ENCODE measurements at places on chromosomes 1 and 21. TPM values are rescaled to one million over a fixed set of nuclear protein-coding genes. Genes with fewer than 3 reads are reported as not detected.

DNA sequence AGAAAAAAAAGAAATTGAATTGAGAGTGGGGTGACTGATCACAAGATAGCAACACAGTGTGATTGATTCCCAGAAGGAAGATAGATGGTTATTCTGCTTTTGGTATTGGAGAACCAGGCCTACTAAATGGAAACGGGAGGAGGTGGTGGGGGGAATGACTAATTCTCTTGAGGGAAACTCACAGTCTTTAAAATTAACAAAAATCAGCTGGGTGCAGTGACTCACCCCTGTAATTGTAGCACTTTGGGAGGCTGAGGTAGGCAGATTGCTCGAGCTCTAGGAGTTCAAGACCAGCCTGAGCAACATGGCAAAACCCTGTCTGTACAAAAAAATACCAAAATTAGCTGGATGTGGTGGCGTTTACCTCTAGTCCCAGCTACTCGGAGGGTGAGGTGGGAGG is 134.6 kb upstream of the PDE4B start:
- no peak for DNase-seq

DNA sequence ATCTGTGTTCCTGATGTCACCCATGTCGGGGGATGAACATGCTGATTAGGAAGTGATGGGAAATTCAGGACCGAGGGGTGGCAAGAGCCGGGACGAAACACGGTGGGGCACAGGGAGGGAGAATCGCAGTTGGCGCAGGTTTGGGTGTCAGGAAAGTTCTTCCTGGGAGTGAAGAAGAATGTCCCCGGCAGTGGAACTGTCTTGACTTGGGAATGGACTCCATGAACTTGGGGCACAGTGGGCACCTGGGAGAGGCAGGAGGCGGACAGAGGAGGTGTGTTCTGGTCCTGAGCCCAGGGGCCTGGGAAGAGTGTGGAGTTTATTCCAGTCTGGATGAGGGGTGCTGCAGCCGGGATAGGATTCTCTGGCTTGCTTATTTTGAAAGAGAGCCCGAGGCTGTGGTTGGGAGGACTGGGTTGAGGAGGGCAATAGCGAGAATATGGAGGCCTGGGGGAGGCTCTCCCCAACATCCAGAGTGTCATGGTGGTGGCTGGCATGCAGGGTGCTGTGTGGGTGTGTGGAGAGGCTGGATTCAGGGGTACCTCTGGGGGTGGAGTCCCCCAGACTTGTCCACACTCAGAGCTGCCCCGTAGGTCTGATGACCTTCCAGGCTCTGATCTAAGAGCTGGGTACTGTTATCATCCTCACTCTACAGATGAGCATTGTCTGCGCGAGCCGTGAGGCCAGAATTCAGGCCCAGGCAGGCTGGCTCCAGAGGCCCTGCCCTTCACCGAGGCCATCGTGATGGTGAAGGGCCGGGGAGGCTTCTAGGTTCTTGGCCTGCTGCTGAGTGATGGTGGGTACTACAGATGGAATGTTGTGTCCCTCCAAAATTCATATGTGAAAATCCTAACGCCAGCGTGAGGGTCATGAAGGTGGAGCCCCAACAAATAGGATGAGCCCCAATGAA is 274.5 kb upstream of the C1orf174 start:
- no peak for DNase-seq

GRCh38 chr1:87880098-87880760 is 551.5 kb downstream of the LMO4 start:
- DNase-seq, result no peak

DNA sequence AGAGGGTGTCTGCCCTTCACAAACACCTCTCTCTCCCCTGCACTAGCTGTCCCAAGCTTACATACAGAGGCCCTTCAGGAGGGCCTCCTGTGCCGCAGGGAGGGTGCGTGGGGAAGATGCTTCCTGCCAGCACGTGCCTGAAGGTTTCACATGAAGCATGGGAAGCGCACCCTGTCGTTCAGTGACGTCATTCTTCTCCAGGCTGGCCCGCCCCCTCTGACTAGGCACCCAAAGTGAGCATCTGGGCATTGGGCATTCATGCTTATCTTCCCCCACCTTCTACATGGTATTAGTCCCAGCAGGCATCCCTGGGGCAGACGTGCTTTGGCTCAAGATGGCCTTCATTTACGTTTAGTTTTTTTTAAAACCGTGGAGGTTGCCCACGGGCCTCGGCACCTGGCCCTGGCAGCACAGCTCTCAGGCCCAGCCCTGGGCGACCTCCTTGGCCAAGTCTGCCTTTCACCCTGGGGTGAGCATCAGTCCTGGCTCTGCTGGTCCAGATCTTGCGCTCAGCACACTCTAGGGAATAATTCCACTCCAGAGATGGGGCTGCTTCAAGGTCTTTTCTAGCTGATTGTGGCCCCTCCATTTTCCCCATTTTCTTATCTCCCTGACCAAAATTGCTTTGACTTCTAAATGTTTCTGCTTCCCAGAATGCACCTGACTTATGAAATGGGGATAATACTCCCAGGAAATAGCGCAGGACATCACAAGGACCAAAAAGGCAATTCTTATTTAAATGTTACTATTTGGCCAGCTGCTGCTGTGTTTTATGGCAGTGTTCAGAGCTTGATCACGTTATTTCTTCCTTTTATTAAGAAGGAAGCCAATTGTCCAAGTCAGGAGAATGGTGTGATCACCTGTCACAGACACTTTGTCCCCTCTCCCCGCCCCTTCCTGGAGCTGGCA is 6.1 kb downstream of the NPPA start:
- no peak for DNase-seq

DNA sequence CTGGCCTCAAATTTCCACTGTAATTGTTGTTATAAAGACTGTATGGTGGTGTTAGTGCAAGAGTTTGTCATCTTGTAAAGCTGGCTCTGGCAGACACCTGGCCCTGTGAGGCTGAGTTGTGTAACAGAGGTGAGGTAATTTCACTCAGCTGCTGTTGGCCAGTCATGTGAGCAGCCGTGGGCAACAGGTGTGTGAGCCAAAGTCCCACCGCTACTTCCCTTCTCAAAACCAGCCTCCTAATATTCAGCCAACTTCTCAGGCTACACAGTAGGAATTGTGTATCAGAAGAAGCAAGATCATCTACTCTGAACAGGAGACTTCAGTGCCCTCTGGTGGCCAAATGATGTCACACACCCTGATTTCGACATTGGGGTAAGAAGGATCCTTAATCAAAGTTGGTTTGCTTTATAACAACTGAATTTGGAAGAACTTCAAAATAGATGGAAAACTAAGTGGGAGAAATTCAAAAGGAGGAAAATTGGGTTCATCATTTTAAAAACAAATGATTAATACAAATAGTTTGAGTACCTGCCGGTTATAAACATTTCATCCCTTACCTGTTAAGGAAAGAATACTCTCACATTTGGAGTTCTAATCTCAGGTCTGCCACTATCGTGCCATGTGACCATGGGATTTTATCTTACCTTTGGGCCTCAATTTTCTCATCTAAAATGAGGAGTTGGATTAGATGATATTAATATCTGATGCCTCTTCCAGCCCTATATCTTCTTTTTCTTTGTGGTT is 2.6 kb upstream of the CREG1 start:
- peak; percentile 69 for DNase-seq

DNA sequence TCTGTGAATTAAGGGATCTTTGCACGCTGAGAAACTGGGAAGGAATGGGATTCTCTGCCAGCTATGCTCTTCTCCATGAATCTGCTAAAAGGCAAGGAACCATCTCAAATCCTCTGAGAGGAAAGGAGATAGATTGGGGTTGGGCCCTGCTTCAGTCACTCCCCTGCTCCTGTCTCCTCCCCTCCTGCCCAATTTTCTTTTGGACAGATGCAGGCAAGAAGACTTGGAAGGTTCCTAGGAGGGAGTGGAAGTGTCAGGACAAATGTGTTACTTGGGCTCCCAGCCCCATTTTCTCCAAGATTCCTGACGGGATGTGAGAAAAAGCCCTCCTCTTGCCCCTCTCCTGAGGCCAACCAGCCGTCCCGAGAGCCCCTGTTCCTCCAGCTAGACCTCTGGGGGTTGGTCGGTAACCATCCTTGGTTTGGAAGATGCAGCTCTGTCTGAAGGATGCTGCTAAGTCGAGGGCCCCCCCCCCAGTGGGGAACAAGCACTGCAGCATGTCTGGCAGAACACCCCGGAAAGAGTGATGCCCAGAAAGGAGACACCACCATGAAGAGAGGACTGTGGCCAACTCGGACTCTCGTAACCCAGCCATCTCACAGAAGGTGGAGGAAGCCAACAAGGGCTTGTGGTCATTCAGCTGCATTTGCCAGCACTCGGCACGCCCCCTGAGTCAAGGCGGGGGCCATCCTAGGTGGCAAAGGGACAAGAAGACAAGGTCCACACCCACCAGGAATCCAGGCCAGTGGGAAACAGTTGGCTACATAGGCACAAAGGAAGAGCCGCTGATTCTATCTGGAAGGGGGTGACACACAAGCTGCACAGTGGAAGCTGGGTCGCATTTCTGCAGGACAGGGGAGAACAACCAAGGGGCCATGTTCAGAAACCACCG is 43.7 kb downstream of the CDK18 start:
- no peak for DNase-seq

- DNase-seq, result peak; percentile 93
Observed at GRCh38 chr1:153945795-153946621, 510 bp downstream of the DENND4B start.

DNA sequence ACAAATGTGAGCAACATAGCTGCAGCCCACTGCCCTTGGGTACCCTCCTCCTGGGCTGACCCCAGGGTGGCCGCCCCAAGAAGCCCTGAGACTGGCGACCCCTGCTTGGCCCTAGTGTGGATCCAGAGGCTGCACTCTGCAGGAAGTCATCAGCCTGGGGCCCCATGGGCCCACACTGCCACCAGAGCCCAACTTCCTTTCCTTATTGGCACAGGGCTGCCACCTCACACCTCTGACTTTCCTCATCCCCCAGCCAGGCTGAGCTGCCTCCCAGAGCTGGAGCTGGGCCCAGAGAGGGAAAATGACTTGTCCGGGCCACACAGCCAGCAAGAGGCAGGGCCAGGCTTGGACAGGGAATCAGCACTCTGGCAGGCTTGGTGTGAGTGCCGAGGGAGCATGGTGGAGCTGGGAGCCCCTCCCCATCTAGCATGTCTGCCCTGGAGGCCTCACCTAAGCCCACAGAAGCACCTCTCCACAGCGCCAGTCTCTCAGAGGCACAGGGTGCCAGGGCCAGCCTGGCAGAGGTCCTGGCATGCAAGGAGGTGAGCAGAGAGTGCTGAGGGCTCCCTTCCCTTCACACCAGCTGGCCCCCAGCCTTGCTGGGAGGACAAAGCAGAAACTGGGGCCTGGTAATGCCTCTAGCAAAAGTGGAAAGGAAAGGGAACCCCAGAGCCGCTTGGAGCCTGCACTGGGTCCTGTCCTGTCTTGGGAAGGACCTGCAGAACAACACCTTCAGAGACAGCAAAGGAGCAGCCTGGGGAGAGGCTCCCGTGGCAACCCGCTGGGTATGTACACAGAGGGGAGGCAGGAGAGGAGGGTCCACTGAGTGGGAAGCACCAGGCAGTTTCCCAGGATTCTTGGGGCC is 3.2 kb downstream of the RAP1GAP start:
- DNase-seq, result no peak

GRCh38 chr1:58063095-58063494 is 483.4 kb downstream of the OMA1 start:
- no peak for DNase-seq

LCE3E gene
- total RNA-seq, result not detected

AQP10 gene
- total RNA-seq, result not detected

HSD3B1 gene
- not detected for total RNA-seq
